ENCODE measurements at places on chromosomes 6 and 20.

- DNase-seq = no peak
Observed at GRCh38 chr6:84416043-84416657, 188.7 kb upstream of the CEP162 start.

DNA sequence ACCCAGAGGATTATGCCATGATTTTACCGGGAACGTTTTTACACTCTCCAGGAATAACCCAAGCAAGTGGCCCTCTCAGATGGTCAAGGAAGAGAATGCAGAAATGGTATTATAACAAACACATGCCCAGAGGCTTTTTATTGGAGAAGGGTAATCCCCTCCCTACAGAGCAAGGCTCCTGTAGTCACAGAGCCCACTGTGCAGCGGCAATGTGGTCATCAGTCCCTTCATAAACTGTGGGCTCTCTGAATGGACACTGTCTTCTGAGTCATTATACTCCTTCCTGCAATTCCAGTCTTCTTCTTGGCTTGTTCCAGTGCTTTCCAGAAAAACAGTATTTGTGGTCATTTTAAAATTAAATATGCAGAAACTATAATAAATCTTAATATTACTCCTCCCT is 74.7 kb downstream of the LAMA4 start:
- no peak for DNase-seq

- peak; percentile 74 for DNase-seq
Observed at GRCh38 chr6:36947570-36948351, 6.8 kb upstream of the PI16 start.

DNA sequence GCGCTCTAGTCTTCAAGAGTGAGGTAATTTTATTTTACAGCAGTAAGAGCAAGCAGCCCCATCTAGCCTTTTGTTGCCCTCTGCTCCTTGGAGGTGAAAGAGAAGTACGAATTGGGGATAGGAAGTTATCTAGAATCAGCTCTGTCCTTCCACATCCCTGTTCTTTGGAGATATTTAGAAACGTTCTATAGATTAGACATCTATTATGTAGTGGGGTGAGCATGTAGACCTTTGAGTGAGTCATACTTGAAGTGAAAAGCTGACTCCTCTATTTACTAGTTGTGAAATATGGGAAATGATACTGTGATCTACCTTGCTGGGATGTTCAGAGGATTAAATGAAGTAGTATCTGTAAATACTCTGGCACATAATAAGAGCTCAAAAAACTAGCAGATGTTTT is 36.0 kb upstream of the SLC35D3 start:
- no peak for DNase-seq

- no peak for DNase-seq
Observed at GRCh38 chr20:19725814-19726525, 32.1 kb upstream of the RIN2 start.

DNA sequence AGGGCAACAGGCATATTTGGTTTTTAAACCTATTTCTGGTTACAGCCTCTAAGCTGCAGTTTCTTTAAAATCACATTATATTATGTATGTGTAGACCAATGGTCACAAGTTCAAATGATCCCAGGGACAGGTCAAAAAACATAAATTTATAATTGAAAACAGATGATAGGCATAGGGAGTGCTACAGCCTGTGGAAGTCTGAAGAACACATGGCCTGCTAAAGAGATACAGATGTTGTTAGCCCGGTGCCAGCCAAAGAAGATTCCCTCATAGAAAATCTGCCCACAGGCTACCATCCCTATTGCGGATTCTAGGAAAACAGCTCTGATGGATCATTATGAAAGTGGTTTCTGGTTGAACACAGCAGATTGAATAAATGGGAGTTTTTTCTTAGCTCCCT is 65.3 kb downstream of the NRSN1 start:
- no peak for DNase-seq

DNA sequence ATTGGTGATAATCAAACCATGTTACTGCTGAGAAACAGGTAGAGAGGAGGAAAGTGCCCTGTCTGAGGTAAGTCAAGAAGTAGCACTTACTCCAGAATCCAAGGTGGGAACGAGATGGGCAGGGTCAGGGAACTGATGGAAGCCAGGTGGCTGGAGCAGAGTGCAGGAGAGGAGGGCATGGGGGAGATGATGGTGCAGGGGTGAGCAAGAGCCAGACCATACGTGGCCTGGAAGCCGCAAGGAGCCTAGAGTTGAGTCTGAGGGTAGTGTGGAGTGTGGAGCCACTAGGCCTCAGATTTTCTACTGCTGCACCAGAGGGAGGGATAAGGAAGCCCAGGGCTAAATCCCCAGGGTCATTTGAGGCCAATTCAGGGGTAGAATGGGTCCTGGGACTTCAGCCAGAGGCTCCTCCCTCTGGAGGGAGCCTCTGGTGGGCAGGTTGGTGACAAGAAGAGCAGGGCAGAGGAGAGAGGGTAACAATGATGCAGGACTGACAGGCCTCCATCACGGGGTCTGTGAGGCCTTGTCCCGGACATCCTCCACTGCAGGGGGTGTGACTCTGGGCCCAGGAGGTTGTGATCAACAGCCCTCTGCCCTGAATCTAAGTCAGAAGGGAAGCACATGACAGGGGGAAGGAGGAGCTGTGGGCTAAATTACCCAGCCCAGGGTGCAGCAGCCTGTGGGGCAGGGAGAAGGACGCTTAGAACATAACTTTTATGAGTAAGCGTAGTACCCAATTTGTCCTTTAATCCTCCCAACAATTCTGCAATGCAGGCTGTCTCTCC is 28.7 kb downstream of the COX4I2 start:
- peak; percentile 66 for DNase-seq

DNA sequence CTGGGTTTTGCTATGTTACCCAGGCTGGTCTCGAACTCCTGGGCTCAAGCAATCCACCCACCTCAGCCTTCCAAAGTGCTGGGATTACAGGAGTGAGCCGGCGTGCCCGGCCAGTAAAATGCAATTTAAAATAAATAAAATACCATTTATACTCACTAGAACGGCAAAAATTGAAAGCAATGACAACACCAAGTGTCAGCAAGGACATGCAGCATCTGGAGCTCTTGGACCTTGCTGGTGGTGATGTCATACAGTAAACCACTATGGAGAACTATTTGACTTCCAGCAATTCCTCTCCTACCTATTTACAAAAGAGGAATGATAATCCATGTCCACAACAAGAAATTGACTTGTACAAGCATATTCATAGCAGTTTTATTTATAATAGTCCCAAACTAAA is 105.7 kb upstream of the PHACTR1 start:
- DNase-seq = no peak

DNA sequence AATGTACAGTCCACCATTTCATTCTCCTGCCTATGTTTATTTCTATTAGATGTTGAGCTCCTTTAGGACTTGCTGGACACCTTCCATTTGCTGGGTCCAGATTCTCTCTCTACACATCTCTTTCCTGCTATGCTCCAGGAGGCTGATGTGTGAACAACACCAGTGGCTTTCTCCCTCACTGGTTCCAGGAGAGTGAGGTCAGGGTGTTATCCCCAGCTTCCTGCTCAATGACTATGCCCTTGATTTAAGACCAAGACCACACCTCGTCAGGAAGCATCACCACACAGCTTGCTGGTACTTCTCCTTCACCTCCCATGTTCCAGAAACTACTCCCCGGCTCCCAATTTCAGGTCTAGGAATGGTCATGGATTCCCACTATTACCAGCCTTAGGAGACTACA is 31.3 kb upstream of the E2F3 start:
- no peak for DNase-seq

- DNase-seq = no peak
Observed at GRCh38 chr6:136088693-136089092, 161.4 kb downstream of the MTFR2 start.

- no peak for DNase-seq
Observed at GRCh38 chr20:38135271-38135650, 29.8 kb downstream of the TGM2 start.

DNA sequence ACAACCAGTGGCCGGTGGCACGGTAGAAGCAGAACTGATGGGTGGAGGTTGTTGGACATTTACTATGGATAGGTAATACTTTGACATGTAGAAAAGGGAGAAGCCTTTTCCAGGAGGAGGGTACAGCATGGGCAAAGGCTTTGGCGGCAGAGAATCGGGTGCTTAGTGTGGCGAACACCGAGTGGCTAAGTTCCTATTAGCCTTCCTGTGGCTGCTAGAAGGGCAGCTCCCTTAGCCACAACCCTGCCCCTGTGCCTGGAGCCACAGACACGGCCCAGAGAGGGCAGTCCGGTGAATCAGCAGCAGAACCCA is 37.9 kb upstream of the TGM2 start:
- no peak for DNase-seq

DNA sequence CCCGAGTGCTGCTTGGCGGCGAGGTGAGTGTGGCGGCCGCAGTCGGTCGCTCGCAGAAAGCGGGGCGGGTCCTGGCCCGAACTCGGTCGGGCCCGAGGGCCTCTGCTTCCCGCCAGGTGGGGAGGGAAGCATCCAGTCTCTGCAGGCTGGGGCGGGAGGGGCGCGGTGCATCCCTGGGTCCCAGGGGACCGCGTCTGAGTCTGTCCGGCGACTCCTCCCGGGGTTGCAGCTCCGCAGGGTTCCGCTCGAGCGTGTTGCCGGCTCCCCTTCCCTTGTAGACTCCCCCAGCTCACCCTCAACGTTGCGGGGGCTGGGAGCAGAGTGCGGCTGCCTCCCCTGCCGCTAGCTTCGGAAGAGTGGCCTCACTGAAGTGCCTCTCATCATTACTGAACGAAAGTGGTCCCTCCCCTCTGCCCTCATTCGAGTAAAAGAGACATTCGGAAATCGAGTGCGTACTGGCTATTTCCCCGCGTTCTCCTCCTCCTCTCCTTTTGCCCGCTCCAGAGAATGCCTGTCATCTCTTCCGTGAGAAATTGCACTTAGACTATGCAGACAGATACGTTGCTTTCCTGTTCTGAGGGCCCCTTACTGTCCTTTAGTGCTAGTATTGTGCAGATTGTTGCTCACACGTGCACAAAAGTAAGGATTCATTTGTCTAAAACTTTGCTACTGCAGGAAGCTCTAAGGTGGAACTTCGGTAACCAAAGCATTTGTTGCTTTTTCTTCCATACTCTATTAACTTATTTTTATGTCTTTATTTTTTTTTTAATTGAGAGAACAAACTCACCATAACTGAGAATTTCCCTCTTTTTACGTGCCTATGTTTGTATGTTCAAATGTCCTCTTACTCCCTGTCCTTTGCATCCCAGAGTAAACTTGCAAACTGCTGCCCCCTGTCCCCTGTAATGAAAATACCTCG is 751 bp downstream of the MAP3K4 start:
- peak; percentile 52 for DNase-seq

GRCh38 chr20:58512808-58513552 is 2.2 kb downstream of the APCDD1L start:
- DNase-seq = no peak

- peak; percentile 63 for DNase-seq
Observed at GRCh38 chr20:50120935-50121693, 8.2 kb upstream of the UBE2V1 start.

DNA sequence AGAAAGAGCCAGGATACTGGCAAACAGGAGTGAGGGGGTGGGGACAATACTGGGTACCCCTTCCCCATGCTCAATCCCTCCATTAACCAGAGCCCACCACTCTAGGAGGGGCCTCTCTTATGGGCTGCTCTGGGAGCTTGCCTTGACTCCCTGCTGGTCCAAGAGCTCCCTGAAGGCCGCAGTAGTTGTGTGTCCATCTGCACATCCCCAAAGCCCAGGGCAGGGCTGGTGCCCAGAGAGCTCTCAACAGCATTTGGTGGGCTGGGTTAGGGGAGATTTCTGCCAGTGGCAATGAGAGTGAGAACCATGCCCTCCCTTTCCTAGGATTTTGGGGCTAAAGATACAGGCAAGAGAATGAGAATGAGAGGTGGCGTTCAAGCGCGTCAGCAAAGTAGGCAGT is 230.6 kb upstream of the PMEPA1 start:
- no peak for DNase-seq

DNA sequence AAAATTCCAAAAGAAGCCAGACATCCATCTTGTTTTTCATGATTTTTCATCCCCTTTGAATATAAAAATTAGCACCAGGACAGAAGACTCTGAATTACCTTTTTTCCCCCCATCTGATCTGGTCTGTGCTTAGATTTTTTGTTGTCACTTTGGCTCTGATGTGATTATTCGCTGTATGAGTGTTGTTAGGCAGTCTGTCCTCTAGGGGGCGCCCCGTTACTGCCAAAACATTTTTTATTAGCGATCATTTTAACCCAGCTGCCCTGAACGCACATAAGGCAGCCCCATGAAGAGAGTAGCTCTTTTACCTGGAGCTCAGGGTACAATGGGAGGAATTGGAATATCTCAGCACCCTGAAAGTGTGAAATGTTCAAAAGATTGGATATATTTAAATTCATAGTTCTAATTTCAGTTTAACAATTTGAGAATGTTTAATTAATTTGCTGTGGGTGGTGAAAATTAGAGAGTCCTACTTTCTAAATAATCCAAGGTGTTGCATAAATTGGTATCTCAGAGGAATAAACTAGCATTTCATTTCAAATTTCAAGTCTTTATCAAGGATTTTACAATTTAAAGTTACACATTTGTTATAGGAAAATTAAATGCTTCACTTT is 60.8 kb downstream of the PRPH2 start:
- peak; percentile 62 for DNase-seq

DNA sequence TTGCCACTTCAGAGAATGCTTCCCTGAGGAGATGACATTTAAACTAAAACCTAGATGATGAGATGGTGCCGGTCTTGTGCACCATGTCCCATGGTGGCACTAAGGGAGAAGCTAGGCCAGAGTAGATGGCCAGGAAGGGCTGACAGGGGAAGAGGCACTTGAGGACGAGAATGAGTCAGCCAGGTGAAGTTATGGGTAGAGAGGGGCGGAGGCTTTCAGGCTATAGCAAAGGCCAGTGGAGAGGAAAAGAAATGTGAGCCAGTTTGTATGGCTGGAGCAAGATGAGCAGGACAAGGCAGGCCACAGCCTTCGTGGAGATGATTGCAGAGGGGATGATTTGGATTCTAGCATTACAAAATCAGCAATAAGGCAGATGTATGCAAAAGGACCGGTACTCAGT is 44.7 kb upstream of the ADGRF4 start:
- DNase-seq = no peak

GRCh38 chr20:4112481-4113421 is 97.4 kb upstream of the RNF24 start:
- DNase-seq = no peak

DNA sequence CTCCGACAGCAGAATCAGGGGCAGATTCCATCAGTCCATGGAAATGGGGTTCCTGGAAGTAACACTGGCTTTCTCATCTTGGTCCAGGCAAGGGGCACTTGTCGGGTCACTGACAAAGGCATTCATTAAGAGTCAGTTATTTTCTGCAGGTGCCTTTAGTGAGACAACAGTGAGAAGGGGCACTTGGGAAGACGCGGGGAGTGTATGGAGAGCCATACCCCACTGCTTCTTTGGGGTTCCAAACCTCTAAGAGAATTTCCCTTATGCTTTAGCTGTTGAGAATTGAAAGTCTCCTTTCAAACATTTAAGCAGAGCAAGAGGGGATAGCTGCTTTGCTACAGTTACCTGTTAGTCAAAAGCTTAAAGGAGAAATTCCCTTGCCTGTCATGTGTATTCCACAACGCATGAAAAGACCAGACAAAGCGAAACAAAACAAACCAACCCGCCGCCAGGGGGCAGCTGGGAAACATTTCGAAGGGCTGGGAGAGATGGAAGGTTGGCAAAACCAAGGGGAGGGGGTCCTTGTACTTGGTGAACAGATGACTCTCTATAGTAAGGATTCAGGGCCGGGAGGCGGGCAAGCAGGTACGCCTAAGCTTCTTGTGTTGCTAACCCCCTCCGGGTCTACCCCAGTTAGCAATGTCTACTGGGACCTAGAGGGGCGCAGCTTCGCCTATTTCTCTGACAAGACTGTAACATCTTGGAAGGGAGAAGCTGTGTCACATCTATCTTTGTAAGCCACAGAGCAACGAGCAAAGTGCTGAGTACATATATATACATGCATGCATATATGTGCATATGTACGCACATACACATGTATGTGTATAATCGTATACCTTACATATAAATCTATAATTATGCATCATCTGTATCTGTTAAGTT is 474.9 kb upstream of the AGPAT4 start:
- peak; percentile 70 for DNase-seq

Measured in substantia nigra (tissue), 51 donors.